ENCODE measurements at places on chromosomes 5 and 9.

GRCh38 chr5:173468821-173469251 lies 140.6 kb upstream of the STC2 start:
- no peak for DNase-seq

DNA sequence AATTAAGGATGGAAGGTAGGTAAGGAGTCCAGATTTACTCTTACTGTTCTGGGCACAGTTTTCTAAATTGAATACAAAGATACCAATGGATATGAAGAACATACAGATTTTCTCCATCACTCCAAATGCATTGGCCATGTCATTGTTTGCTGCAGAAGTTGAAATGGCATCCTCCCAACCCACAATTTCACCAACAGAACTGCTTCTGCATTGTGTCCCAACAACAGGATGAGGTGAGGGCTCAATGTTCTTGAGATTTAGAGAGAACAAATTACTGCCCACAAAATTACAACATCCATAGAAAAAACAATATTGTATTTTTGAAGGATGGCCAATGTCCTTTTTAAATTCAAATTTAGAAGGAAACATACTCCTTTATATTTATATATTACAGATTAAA lies 88.9 kb downstream of the NUDT12 start:
- DNase-seq = no peak

DNA sequence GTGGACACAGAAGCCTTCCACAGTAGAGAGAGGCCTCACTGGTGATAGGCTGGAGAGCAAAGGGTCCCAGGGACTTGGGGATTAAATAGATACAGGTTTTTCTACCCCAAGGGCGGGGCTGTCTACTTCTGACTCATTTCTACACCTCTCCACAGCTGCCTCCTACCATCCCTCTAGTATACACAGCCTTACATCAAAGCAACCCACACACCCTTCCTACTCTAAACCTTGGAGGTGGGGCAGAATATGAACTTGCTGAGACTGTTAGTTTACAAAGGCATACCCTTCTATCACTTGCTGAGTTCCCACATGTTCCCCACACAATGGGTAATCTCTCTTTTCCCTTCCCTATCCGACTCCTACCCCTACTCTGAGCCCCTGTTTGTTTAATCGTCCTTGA lies 19.9 kb upstream of the PCA3 start:
- no peak for DNase-seq

DNA sequence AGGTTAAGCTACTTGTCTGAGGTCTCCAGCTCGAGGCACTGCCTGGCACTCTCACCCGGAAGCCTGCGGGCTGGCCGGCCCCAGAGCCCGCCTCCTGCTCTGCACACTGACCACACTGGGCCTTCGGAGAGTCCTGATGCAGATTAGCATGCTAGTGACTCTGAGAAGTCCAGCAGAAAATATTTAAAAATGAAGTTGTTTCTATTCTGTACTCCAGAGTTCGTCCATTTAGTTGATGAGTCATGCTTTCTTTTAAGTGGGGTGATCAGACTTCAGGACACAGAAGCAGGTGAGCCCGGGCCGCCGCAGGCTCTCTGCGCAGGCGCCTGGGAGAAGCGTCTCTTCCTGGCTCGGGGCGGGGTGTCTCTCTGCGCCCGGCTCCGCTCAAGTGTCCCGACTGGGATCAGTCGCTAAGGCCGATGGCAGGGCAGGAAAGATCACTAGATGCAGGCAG lies 32.5 kb downstream of the FAM240B start:
- DNase-seq = no peak

DNA sequence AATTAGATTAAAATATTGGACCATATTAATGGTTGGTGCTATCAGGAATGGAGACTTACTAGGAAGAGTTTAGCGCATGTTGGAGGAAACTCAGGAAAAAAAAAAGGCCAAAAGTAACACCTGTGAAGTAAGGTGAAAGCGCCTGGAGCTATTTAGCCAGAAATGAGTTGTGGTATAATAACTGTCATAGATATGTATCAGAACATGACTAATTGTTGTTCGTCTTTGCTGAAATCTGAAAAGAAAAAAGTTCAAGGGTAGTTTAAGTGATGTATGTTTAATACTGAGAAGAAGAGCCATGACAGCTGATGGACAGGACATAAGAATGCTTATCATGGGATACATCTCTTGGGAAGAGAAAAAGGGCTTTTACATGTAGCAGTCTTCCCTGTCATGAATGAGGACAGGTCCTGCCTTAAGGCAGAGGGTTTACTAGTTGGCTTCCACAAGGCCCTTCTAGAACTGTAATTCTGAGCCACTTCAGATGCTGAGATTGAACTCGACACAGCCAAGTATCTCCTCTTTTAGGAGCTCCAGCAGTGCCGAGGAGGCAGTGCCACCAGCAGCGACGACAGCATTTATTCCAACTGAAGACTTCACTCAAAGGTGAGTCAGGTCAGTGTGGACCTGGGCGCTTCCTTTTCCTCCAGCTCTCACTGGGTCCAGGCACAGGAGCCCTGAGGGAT lies 940 bp upstream of the CAMK4 start:
- no peak for DNase-seq

- no peak for DNase-seq
Measured at GRCh38 chr5:134432174-134432573, 20.5 kb upstream of the CDKN2AIPNL start.

- DNase-seq = no peak
Measured at GRCh38 chr5:135999406-136000139, 29.2 kb upstream of the TGFBI start.

DNA sequence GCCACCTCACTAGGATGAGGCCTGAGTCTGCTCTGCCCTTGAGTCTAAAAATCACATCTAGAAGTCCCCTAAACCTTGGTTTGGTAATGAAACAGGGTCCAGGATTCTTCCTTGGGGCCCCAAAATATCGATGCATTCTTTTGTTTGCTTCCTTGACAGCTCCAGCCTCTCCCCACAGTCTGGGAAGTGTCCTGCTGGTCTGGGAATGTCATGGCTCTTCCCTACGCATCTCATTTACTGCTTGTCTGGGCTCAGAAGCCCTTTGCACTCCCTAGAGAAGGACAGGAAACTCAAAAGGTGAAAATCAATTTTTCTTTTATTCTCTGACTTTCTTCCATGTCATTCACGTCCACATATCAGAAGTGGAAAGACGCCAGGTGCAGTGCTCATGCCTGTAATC lies 115.8 kb downstream of the DRD1 start:
- no peak for DNase-seq

GRCh38 chr9:82518868-82519267 lies 530.3 kb downstream of the SPATA31D1 start:
- DNase-seq = no peak

GRCh38 chr5:81767938-81768337 lies 17.0 kb upstream of the SSBP2 start:
- no peak for DNase-seq

GRCh38 chr9:111000202-111000601 lies 38.1 kb downstream of the LPAR1 start:
- no peak for DNase-seq

- no peak for DNase-seq
Measured at GRCh38 chr9:96721731-96722429, 56.0 kb downstream of the ZNF510 start.

DNA sequence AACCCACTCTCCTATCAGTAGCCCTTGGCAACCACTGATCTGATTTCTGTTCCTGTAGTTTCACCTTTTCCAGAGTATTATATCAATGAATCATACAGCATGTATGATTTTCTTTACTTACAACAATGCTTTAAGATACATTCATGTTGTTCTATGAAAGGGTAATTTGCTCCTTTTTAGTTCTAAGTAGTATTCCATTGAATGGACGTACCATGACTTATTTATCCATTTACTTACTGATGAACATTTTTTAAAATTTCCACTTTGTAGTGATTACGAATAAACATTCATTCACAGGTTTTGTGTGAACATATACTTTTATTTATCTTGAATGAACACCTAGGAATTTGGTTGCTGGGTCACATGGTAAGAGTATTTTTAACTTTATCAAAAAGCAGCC lies 620.8 kb downstream of the HTR1A start:
- no peak for DNase-seq

DNA sequence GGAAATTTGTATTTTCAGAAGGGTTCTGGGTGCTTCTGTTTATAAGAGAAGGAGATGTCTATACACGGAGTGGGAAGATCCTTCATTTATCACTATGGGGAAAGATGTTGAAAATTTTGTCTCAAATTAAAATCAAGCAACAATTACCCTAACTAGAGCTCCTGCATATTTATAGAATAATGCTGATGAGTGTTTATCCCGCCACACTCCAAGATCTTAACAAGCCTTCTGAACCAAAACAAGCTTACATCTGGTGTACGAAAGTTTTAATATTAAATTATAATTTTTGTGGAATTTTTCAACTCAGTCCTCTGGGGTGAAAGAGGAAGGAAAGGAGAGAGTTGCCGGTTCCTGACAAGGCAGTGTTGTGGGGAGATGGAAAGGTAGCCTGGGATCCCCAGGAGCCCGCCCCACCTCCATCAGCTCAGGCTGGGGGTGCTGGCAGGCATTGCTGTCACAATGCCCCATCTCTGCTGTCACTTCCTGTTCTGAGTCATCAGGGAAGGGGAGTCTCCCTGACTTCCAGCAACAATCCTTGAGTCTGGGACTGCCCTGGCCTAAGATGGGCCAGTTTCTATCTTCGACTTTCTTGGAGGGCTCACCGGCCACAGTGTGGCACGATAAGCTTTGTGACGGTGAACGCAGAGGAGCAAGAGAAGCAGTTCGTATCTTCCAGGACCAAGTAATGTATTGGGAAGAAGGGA lies 64.5 kb downstream of the ERAP1 start:
- DNase-seq = no peak

DNA sequence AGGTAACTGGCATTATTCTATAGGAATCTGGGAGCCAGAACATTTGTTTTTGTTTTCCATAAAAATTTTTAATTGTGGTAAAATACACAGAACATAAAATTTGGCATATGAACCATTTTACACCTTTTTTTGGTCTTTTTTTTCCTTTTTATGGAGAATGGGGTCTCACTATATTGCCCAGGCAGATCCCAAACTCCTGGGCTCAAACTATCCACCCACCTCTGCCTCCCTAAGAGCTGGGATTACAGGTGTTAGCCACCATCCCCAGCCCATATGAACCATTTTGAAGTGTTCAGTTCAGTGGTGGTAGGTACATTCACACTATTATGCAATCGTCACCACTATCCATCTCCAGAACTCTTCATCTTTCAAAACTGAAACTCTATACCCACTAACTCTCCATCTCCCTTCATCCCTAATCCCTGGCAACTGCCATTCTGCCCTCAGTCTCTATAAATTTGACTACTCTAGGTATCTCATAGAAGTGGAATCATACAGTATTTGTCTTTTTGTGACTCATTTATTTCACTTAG lies 13.4 kb downstream of the ZMAT2 start:
- no peak for DNase-seq

- no peak for DNase-seq
Measured at GRCh38 chr9:32644698-32645097, 9.2 kb upstream of the TAF1L start.

DNA sequence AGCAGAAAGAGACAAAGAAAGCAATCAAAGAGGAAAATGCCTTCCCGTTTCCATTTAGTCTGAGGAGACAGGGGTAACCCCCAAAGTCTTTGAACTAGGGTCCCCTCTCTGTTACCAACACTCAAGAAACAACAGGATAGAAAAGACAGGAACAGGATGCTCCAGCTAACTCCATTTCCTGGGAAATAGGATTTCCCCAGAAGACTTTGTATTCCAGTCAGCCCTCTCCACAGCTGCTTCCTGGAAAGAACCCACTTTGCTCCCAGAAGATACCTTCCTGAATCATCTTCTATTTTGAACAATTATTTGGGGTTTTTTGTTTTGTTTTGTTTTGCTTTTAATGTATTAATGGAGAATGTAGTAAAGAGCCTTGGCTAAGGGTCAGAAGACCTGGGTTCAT lies 56.0 kb downstream of the KLHL3 start:
- no peak for DNase-seq

DNA sequence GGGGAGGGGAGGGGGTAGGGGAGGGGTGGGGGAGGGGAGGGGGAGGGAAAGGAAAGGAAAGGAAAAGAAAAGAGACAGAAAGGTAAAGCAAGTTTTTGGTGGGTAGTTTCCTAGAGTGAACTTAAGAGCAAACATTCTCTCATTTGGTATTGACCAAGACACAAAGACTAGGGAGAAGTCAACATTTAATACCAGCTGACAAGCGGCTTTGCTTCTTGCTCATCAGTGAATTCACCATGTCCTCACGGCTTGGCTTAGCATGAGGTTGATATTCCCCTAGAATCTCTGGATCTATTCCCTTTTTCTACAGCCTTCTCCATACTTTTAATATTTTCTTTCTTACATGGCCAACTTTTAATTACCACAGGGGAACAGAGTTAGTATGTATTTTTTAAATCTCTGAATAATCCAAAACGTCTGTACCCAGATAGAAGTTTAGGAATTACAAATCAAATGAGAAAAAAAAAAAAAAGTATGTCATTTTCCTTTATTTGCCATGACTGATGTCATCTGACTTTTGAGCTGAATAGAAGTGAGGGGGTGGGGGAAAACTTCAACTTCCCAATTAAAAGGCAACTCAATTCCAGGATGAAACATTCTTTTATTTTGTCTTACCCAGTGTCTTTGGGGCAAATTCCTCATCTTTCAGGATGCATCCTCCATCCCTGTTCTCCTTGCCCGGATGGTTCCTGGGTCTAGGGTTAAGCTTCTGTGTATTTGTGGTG lies 40.1 kb upstream of the GLIS3 start:
- no peak for DNase-seq

DNA sequence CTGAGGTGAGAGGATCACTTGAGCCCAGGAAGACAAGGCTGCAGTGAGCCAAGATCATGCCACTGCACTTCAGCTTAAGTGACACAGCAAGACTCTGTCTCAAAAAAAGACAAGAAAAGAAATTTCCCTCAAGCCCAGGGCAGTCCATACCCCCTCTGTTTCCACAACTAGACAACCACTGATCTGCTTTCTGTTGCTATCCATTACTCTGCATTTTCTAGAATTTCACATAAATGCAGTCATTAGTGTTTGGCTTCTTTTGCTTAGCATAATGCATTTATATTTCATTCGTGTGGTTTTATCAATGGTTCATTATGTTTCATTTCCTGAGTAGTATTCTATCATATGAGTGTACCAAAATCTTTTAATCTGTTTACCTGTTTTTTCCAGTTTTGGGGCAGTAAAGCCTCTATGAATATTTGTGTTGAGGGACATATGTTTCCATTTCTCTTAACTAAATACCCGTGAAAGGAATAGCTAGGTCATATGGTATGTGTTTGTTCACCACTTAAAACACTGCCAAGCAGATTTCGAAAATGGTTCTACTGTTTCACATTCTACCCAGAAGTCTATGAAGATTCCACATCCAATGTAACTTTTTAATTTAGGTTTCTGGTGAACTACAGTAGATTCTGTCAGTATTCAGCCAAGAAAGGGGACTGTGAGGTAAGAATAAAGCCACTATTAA lies 271.8 kb downstream of the ZNF608 start:
- DNase-seq = no peak

GRCh38 chr5:73256012-73256411 lies 83.0 kb downstream of the TMEM174 start:
- no peak for DNase-seq

DNA sequence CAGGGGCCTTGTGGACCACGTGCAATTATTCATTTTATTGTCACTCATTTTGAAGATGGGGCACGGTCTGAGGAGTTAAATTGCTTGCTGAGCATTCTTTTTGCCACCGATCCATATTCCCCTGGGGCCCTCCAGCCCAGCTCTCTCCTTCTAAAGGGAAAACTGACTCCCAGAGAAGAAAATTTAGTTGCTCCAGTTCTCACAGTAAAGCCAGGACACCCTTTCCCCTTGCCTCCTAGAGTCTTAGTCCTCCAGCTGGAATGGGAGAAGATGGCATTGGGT lies 1.0 kb upstream of the PANK3 start:
- no peak for DNase-seq

Data from activated CD4-positive, alpha-beta T cell treated with anti-CD3 and anti-CD28 coated beads for 24 hours (primary cell).